ENCODE measurements at places on chromosomes 2 and 18.

GRCh38 chr18:22307528-22307927 lies 110.2 kb downstream of the CTAGE1 start:
- DNase-seq, result no peak

GRCh38 chr2:20474757-20475566 lies 28.1 kb downstream of the RHOB start:
- DNase-seq, result peak; percentile 53

DNA sequence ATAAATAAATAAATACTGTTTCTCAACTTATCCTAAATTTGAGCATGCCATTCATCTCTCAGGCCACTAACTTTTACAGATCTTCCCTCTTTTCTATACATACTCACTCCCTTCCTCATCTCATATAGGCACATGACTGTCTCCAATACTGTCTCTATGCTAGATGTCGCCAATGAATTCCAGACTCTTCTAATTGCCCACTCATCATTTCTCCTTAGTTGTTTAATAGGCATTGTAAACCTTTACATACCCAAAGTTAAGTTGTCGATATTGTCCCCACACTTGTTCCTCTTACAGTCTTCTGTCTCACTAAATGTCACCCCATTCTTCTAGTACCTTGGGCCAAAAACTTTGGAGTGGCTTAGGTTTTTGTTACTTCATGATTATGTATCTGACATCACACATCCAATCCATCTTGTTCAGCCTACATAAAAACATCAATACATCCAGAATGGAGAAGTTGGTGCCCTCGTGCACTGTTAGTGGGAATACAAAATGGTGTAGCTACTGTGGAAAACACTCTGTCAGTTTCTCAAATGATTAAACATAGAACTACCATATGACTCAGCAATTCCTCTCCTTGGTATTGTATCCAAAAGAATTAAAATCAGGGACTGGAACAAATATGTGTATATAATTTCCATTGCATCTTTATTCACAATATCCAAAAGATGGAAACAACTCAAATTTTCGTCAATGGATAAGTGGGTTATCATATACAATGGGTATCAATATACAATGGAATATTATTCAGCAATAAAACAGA lies 935.1 kb downstream of the SLC4A3 start:
- DNase-seq, result no peak

DNA sequence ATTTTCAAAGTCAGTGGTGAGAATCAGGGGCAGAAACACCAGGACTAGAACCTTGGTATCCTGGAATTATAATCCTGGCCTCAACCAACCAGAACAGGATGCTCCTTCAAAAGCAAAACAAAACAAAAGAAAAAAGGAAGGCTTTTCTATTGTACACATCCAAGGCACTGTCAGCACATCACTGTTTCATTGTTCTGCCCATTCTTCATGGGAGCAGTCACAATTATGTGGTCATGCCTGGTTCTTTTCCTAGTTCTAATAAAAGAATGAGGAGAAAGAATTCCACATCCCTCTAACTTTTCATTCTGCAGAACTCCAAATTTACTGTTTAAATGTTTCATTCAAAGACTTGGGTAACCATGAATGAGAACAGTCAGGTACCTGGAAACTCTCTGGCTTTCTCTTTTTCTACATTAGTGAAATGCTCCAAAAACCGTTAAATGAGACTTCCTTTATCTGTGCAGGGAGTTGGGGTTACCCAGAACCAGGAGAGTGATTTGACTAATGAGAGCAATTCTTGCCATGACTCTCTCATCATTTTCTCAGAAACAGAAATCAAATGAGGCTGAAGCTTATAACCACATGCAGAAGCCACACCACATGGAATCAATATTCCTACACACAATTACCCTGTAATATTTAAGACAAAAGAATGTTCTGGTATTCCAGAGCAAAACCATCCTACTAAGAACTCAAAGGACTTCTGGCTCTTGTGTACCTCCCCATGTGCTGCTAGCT lies 110.9 kb upstream of the CCDC150 start:
- no peak for DNase-seq

GRCh38 chr2:154591294-154591820 lies 107.1 kb upstream of the KCNJ3 start:
- no peak for DNase-seq

GRCh38 chr2:48213646-48214045 lies 307.3 kb upstream of the FBXO11 start:
- no peak for DNase-seq

DNA sequence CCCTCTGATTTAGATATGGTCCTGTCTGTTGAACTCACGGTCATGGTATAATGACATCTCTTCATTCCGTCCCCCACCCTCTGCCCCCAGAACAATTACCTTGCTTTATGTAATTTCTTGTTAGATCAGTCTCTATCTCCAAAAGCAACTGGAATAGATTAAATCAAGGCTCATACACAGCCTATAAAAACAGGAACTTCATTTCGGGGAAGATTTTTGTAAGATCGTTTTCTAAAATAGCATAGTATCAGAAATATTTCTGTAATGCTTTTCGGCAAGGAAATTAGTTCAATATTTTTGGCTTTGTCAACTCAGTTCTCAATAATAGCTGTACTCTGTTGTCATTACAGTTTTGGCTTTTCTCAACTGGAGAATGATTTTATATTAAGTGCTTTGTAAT lies 157.2 kb downstream of the FMNL2 start:
- DNase-seq, result no peak

- no peak for DNase-seq
Observed at GRCh38 chr18:74194691-74195090, 46.4 kb downstream of the TIMM21 start.

DNA sequence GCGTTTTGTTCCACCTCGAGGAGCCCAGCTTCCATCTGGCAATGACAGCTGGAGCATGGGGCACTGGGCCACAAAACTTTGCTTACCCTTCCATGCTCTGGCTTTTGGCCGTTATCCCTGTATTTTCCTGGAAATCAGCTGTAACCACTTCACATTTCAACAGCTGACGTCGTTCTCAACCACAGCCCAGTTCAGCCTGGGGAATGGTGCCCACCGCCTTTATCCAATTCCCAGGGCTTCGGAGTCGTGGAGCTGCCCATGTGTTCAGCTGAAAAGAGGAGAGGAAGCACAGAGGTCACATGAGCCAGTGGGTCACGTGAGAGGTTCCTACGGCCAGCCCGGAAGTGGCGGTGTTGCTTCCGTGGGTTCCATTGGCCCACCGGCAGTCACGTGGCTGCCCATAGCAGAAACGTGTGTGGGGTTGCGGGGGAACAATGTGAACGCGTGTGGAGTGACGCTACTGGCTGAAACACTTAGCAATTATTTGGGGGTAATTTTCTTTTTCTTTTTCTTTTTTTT lies 16.7 kb upstream of the EDAR start:
- no peak for DNase-seq

DNA sequence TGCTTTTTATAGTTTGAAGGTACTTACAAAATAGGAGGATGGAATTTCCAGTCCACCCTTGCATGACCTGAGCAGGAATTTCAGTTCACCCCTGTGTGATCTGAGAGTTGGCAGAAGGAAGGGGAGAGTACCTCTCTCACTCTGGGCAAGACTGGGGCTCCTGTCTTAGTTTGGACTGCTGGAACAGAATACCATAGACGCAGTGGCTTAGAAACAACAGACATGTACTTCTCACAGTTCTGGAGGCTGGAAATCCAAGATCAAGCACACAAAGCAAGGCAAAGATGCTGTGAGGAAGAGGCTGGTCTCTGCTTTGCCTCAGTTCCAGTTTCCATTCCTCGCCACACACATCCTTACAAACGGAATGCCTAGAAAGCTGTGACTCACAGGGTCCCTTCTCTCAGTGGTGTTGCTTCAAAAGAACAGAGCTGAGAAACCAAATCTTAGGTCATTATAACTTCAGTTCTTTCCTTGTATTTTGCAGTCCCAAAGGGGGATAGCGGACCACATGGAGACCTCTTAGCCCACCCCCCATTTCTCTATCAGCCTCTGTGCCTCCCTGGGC lies 108.8 kb upstream of the HAAO start:
- DNase-seq, result no peak

- DNase-seq, result no peak
Observed at GRCh38 chr18:71597219-71597618, 946.9 kb downstream of the CBLN2 start.

DNA sequence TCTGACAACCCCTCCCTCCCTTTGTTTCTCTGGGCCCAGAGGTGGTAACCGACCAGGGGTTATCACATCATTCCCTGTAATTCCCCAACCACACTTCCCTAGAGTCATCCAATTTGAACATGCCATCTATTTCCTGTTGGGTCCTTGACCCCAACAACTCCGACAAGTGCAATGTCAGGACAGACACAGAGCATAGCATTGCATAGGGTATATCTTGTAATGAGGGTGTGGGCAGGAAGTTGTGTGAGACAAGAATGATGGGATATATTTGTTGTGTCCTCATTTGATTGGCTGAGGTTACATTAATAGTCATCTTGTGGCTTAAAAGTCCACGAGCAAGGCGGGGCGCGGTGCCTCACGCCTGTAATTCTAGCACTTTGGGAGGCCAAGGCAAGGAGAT lies 33.4 kb upstream of the CNOT11 start:
- no peak for DNase-seq
